IPS DF 6.9 (cell line): ENCODE measurements at places on chromosomes 2 and 18.

- DNase-seq = no peak
Observed at GRCh38 chr2:144476682-144477081, 43.2 kb downstream of the ZEB2 start.

GRCh38 chr2:220835583-220835982 is 736.5 kb downstream of the EPHA4 start:
- DNase-seq = no peak

GRCh38 chr2:175871331-175872004 is 130.6 kb downstream of the LNPK start:
- no peak for DNase-seq

GRCh38 chr2:38260469-38260868 is 116.6 kb downstream of the ATL2 start:
- DNase-seq = no peak

DNA sequence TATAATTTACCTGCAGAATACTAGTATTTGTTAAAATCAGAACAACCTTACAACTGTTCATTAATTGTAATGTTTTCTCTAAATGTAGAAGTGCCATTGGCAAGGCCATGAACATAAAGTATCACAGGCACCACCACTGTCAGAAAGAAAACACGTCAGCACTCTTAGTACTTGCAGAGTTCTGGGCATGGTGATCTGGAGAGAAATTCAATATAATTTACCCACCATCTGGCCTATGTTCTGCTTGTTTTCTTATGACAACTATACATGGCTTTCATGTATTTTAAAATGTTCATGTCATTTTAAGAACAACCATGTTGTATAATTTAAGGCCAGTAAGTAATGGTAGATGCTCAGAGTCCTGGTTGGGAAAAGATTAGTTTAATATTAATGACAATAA is 114.2 kb upstream of the SULT1C3 start:
- DNase-seq = no peak

DNA sequence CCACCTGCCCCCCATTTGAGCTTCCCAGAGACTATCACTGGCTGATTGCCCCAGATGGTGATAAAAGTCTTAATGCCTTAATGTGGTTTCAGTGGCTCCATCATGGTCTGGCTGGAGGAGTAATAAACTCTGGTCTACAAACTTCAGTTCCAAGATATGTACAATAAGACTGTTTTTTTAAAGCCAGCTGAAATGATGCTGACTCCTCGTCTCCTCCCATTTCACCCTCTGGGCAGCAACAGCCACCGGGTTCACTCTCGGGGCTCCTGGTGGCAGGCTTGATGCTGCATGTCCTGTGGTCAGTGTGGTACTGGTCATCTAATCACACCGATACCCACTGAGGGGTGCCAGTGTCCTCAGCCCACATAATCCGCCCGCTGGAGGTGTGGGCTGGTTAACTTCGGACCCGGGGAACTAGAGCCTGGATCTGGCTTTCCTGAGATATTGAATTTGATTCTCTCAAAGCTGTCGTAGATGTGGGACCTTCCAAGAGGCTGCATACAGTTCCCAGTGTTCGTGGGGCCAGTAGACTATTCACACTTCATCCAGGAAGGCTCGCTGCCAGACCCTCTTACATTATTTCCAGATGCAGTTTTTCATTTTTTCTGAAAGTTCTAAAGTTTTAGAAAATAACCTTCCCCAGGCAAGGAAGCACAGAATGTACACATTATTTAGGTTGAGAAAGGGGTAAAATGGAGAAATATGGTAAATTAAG is 95.3 kb downstream of the GALR1 start:
- DNase-seq = no peak

GRCh38 chr2:159065891-159066290 is 97.5 kb downstream of the TANC1 start:
- no peak for DNase-seq

DNA sequence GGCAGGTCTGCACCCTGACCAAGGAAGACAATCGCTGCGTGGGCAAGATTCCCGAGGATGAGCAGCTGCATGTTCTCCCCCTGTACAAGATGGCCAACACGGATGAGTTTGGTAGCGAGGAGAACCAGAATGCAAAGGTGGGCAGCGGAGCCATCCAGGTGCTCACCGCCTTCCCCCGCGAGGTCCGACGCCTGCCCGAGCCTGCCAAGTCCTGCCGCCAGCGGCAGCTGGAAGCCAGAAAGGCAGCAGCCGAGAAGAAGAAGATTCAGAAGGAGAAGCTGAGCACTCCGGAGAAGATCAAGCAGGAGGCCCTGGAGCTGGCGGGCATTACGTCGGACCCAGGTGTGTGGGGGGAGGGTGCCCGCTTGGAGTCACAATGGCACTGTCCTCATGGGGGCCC is 48.4 kb downstream of the BOLA3 start:
- no peak for DNase-seq

DNA sequence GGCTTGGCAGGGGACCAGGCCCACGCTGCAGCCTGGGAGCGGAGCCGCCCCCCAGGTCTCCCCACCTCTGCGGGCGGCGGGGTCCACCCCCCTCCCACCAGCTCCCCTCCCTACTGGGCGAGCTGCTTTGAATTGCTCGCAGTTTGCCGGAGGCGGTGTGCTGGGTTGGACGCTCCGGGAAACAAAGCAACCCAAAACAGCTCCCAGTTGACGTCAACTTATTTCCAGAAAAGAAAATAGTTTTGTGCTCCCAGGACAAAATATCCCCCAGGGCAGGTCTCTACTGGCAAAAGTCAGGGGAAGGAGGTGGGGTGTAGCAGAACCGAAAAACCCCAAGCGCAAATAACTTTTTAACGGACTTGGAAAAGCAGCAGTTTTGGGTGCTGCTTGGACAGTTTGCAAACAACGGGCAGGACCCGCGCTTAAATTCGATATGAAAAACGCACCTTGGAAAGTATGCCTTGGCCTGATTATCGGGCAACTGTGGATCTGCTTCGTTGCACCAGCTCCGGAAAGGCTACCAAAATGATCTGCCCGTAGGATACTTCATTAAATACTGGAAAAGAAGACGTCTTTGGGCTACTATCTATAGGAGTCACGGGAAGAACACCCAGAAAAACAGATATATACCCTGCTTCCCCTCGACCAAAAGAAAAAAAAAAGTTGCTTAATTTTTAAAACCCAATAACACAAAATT is 2.8 kb upstream of the KCTD1 start:
- no peak for DNase-seq

DNA sequence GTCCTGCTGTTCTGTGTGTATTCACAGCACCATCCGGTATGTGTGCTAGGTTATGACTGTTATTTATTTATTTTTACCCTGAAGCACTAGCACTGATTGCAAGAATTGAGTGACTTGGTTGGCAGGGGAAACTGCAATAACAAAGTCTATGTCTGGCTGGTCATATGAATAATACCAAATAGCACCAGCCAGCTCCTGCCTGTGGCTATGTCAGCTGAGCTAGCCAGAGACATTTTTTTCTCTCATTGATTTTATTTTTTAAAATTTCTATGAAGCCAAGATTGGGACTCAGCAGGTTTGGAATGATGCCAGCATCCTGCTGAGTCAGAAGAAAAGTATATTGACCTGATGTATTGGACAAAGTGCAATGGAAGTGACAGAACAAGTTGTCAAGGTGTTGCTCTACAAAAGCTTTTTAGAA is 188.5 kb upstream of the CDH2 start:
- no peak for DNase-seq

DNA sequence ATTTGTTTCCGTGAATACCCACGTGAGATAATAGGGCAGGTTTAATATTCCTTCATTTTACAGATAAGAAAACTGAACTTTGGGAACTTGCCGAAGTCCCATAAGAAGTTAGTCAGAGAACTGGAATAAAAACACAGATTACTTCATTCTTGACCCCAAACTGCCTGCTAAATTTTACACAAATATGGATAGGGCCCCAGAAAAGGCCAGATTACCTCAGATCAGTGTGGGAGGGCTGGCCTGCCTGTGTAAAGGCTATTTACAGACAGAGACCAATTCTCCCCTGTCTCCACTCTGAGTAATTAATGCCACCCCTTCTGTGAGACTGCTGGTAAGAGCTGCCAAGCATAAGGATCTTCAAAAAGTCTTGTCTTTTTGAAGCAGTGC is 139.2 kb downstream of the MGAT5 start:
- no peak for DNase-seq
